ENCODE measurements at places on chromosomes 13 and 19.

- DNase-seq: peak; percentile 79
Measured at GRCh38 chr13:52599037-52599847, 43.0 kb upstream of the HNRNPA1L2 start.

- no peak for DNase-seq
Measured at GRCh38 chr13:50015258-50015657, at the start of gene KCNRG. Gene KCNRG, plus strand, starts transcription at chr13:50015444. Its CDS starts 50 bp downstream, at chr13:50015494.

GRCh38 chr13:111213964-111214726, 99.0 kb downstream of the ARHGEF7 start:
- no peak for DNase-seq

- DNase-seq: no peak
Measured at GRCh38 chr13:112481458-112481857, 105.3 kb downstream of the SPACA7 start.

- no peak for DNase-seq
Measured at GRCh38 chr13:90448466-90449037, 898.9 kb upstream of the MIR17HG start.

- DNase-seq: no peak
Measured at GRCh38 chr19:2613507-2614295, 88.8 kb downstream of the GNG7 start.

GRCh38 chr19:49676784-49677230, 264 bp upstream of the PRMT1 start:
- peak; percentile 100 for DNase-seq

DNA sequence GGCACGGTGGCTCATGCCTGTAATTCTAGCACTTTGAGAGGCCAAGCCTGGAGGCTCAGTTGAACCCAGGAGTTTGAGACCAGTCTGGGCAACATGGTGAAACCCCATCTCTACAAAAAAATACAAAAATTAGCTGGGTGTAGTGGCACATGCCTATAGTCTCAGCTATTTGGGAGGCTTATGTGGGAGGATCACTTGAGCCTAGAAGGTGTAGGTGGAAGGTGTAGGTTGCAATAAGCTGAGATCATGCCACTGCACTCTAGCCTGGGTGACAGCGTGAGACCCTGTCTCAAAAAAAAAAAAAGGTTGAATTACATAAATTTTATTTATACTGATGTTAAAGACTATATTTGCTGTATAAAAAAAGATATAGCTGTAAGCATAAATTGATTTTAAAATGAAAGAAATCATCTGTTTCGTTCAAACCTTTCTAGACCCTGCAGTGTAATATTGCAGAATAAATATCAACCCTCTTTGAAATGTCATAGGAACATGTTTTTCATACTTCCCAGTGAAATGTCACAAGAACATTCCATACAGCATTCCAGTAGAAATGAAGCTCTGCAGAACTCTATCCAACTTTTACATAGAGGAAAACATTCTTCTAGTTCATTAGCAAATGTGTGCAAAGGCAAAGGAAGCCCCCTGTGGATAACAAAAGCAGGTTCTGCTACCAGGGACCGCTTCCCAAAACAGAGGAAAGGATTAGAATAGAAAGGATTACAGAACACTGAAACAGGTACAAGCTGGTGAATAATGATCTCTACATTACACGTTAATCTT, 76.0 kb downstream of the CAB39L start:
- no peak for DNase-seq

DNA sequence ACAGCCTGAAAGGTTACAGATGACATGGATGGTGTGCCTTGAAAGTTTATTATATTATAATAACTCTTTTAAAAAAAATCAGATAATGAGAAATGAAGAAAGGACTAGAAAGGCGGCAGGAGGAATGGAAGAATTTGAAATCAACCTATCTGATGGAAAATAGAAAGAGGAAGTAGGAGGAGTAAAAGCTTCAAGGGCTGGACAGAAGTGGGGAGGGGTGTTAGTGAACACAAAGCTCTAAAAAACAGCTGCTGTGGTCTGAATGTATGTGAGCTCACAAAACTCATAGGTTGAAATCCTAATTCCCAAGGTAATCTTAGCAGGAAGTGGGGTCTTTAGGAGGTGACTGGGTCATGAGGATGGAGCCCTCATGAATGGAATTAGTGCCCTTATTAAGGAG, 19.5 kb downstream of the CCDC70 start:
- DNase-seq: no peak

DNA sequence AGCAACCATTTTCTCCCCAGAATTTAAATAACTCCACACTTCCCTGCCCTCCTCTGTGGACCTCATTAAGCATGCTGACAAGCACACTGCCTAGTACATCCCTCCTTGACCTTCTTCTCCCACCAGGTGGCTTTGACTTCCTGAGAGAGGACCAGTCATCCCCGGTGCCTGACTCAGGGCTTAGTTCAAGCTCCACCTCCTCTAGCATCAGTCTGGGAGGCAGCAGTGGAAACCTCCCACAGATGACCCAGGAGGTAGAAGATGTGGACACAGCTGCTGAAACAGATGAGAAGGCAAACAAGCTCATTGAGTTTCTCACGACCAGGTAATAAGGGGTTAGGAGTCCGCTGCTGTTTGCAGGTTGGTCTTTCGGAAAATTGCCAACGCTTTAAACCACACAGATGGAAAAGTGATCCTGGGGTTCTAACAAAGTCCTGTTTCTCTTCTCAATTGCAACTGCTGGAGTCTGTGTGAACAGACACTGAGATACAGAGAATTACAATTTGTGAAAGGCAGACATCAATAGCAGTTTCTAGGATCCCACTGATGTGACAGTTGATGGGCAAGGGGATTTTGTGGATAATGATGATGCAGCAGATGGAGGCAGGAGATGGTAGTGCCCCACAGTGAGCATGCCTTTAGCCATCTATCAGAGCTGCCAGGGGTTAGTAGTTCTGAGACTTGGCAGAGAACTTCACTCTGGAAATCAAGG, 86.7 kb downstream of the ZAR1L start:
- DNase-seq: no peak

GRCh38 chr13:99003851-99004471, 26.1 kb upstream of the DOCK9 start:
- DNase-seq: no peak

DNA sequence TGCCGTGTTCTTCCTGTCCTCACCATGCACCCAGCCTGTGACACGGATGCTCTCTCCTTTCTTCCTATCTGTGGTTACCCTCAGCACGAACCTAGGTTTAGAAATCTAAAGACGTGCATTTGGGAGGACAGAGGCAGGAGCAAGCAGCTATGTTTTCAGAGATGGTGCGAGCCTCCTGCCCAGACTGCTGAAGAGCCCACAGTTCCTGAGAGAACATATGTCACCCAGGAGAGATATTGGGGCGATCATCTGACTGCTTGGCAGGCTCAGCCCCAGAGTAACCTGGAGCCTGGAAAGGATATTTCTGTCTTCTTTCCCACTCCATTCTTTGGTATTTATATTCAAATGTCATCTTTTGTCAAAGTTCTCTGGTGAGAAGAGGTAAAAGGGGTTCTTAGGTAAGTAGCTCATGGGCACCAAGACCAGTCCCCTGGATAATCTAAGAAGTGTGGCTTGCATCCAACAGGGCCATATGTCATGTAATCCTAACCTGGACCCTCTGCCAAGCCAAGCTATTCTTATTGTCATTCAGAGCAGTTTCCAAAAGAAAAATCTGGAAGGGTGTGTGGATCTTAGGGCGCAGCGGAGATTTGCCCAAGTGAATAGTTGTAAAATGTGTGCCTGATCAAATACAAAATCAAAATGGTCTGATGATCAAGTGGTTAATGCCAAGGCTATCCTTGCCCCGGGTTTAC, 59.5 kb downstream of the FGF9 start:
- no peak for DNase-seq

DNA sequence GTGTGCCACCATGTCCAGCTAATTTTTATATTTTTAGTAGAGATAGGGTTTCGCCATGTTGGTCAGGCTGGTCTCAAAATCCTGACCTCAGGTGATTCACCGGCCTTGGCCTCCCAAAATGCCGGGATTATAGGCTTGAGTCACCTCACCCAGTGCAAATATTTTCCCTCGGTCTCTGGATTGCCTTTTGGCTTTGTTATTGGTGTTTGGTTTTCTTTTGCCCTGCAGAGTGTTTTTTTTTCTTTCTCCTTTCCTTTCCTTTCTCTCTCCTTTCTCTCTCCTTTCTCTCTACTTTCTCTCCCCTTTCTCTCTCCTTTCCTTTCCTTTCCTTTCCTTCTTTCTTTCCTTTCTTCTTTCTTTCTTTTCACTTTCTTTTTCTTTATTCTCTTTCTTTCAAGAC, 33.2 kb downstream of the KDM4B start:
- no peak for DNase-seq

Data from pulmonary artery endothelial cell (primary cell).